Hypothalamus (tissue), 51 donors: ENCODE measurements at places on chromosomes 16 and 17.

DNA sequence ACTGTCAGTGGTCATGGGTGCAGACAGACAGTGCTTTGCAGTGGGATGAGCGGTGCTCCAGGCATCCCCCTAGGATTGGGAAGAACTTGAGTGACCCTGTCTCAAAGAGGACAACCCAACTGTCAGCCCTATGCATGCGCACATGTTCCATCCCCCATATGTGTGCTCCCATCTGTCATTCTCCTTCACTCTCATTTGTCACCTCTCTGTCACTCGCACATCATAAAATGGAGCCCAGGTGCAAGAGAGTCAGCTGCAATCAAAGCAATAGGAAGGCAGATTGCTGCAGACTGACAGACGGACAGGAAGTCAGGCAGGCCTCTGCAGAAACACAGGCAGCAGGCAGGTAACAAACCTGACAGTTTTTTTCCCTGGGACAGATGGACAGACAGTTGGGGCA, 101.8 kb upstream of the CCL1 start:
- no peak for DNase-seq

DNA sequence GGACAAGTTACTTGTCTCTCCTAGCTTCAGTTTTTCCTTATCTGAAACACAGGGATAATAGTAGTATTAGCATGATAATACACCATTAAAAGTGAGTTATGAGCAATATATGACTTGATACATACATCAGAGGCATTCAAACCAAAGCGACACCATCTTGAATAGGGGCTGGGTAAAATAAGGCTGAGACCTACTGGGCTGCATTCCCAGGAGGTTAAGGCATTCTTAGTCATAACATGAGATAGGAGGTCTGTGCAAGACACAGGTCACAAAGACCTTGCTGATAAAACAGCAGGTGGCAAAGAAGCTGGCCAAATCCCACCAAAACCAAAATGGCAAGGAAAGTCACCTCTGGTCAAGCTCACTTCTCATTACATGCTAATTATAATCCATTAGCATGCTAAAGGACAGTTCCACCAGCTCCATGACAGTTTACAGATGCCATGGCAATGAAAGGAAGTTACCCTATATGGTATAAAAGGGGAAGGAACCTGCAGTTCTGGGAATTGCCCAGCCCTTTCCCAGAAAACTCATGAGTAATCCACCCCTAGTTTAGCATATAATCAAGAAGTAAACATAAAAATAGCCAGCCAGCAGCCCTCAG, 37.2 kb upstream of the HS3ST3A1 start:
- DNase-seq, result no peak

DNA sequence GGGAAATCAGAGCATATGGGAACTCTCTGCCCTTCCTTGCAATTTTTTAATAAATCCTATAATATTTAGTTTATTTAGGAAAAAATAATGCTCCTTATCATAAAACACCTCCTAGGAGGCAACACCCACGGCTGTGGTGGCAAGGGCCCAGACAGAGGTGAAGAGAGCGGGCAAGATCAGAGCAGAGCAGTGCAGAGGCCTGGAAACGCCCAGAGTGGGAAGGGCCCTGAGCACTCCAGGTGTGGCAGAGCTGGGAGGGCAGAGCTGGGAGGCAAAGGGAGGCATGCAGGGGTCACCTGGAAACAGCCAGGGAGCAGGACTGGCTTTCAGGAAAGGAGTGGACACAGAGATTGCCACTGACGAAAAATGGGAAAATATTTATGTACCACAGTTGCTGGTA, 17.3 kb downstream of the FBXO31 start:
- no peak for DNase-seq

- DNase-seq, result no peak
These were observed 32.5 kb downstream of the ABCC12 start for GRCh38 chr16:48123104-48123788.

DNA sequence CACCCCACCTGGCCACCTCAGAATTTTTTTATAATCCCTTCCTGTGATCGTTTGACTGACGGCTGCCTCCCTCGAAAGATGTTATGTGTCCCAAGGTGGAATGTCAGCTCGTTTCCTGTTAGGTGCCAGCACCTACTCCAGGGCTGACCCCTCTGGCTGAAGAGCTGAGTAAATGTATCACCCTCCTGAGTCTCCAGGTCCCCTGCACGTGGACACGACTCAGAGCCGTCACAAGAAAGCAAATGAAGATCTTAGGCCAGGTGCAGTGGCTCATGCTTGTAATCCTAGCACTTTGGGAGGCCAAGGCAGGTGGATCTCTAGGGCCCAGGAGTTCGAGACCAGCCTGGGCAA, 273.2 kb downstream of the C16orf95 start:
- no peak for DNase-seq

- DNase-seq, result no peak
These were observed 8.6 kb downstream of the CYB561 start for GRCh38 chr17:63437287-63438091.

GRCh38 chr16:66717776-66718175, 21.2 kb upstream of the CMTM4 start:
- DNase-seq, result no peak

DNA sequence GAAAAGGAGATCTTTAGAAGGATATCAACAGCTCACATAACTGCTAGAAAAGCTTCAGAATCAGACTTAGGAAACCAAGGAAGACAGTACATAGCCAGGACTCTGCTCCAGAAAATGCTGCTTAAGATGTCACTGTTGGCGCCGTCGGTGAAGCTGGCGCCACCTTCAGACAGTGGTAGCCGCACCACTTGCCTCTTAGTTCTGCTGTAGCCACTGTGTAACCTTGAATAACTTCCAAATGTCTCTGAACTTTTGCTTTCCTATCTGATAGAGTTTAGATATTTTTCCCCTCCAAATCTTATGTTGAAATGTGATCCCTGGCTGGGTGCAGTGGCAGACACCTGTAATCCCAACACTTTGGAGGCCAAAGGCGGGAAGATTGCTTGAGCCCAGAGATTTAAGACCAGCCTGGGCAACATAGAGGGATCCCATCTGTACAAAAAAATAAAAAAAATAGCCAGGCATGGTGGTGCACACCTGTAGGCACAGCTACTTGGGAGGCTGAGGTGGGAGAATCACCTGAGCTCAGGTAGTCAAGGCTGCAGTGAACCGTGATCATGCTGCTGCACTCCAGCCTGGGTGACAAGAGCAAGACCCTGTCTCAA, 6.3 kb upstream of the USP31 start:
- no peak for DNase-seq

GRCh38 chr17:7932483-7932891, 481 bp downstream of the CNTROB start:
- DNase-seq, result no peak

DNA sequence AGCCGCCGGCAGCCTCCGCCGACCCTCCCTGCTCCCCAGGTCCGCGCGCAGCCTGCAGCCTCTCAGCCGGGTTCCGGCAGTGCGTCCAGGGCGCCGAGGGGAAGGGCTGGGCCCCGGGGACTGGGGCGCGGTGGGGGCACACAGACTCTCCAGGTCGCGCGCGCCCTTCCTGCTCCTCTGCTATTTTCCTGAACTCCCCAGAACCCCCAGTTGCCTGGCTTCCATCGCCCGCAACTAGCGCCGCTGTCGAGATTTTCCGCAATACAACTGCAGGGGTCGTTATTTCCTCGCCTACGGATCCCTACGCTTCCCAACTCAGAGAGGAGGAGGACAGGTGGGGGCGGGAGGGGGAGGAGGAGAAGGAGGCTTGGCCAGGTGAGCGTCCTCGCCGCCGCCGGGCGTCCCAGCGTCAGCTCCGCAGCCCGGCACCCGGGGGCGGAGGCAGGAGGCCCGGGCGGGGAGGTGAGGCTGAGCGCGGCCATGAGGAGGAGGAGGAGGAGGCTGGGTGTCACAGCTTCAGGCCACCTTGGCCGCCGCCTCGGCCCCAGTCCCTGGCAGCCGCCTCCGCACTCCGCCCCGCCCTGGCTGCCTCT, at the start of gene CA10:
Gene CA10 (minus strand): TSS at position 265 of the 593 bp plus-strand sequence.
- no peak for DNase-seq

- no peak for DNase-seq
These were observed 9.9 kb downstream of the ZDHHC1 start for GRCh38 chr16:67406111-67406971.

GRCh38 chr17:58006560-58006923, 504 bp downstream of the SRSF1 start:
- peak; percentile 14 for DNase-seq

DNA sequence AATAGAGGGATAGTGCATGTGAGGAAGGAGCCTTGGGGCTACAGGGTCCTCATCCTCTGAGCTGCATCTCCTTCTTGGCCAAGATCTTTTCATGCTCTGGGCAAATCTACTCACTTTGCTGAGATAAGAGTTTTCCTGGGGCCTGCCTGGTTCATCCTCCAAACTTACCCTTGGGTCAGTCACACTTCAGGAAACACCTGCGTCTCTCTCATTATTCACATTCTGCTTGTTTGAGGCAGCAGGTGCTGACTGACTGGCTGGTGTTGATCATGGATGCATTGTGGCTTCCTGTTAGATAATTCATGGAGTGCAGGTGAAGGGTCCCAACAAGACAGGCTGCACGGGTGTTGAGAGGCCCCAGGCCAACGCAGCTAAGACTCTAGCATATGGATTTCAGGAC, 162.6 kb downstream of the SALL1 start:
- DNase-seq, result no peak

GRCh38 chr17:13523164-13523563, 78.6 kb downstream of the HS3ST3A1 start:
- no peak for DNase-seq

DNA sequence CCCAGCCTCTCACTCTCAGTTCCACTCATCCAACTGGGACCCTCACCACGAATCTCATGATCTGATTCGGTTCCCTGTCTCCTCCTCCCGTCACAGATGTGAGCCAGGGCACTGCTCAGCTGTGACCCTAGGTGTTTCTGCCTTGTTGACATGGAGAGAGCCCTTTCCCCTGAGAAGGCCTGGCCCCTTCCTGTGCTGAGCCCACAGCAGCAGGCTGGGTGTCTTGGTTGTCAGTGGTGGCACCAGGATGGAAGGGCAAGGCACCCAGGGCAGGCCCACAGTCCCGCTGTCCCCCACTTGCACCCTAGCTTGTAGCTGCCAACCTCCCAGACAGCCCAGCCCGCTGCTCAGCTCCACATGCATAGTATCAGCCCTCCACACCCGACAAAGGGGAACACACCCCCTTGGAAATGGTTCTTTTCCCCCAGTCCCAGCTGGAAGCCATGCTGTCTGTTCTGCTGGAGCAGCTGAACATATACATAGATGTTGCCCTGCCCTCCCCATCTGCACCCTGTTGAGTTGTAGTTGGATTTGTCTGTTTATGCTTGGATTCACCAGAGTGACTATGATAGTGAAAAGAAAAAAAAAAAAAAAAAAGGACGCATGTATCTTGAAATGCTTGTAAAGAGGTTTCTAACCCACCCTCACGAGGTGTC, 26.6 kb downstream of the STH start:
- no peak for DNase-seq

- DNase-seq, result no peak
These were observed 84.6 kb upstream of the ERCC4 start for GRCh38 chr16:13835387-13835786.

GRCh38 chr17:4329838-4330237, 36.6 kb downstream of the UBE2G1 start:
- no peak for DNase-seq

DNA sequence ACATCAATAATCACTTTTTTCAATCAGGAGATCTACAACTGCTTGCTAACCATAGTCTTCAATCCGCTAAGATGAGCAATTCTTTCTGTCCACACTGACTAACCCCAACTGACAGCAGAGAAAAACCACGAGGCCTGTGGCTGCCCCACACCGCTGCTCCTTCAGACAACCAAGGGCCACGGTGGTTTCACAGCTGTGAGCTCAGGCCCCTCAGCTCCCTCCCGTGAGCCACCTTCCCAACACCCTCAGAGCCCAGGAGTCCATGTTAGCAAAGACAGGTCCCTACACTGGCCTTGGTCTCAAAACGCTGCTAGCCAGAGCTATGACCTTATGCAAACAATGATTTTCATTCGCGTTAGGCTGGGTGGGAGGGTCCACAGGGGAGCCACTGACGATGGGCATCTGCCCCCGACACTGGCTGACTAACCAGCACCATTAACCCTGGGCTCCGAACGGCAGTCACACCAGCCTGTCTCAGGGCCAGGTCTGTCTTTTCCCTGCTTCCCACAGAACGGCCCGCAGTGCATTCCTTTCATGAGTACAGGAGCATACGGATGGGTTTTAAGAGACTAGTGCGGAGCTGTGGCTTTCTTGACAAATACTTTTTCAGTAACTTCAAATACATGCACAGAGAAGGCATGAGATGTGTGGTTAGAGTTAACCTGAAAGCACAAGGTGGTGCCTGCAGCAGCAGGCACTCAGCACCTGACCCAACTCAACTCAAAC, 67.3 kb downstream of the ANKRD11 start:
- DNase-seq, result no peak

DNA sequence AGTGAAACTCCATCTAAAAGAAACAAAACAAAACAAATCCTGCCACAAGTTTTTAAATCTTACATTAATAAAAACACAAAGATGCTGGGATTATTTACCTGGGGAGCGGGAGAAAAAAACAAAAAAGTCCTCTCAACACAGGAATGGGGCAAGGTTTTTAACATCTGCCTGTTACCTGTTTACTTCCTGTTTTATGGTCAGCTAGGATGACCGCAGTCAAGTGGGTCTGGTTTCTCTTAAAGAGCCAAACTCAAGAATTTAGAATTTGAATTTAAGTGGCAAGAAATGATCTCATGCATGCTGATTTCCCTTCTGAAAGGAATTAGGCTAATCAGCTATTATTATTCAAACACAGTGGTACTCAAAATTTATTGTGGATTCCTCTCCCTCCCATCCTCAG, 39.7 kb upstream of the TBC1D3K start:
- DNase-seq, result no peak

GRCh38 chr16:88405216-88406060, 22.7 kb downstream of the ZNF469 start:
- no peak for DNase-seq

DNA sequence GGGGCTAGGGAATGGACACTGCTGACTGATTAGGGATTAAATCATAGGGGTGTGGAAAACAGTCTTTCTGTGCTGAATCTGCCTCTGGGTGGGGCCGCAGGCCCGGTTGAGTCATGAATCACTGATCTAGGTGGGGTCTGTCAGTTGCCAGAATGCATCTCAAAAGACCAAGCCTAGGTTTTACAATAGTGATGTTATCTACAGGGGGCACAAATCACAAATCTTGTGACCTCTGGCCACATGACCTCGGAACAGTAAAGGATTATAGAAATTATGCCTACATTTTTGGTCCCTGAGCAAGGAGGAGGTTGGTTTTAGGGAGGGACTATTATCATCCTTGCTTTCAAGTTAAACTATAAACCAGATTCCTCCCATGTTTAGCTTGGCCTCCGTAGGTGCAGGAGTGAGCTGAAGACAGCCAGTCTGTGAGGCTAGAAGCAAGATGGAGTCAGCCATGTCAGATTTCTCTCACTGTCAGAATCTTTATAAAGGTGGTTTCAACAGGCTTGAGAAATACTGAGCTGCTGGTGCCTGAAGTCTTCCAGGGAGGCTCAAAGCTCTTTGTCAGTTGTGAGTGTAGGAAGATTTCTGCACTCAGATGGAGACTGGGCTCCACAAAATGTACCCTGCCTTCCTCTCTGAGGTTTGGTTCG, 12.9 kb downstream of the GNGT2 start:
- no peak for DNase-seq

DNA sequence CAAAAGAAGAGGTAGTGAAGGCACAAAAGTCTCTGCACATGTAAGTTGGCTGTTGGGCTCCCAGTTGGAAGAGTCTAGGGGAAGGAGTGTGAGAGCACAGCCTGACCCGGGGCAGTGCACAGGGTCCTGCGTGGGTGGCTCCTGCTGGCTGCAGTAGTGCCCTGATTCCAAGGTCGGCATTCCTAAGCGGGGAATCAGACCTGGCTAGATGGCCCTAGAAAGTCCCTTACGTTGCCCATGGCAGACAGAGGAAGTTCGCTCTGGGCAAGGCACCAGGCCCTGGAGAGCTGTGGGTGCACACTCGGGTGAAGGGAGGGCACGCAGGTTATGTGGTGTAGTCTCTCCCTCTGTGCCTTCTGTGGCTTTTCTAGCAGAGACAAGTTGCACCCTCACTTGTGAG, 22.8 kb upstream of the SLC5A11 start:
- DNase-seq, result no peak
